Urinary bladder (tissue), 4 donors: ENCODE measurements at places on chromosomes 11 and 22. TPM values are rescaled to one million over a fixed set of nuclear protein-coding genes. Genes with fewer than 3 reads are reported as not detected.

GRCh38 chr22:44752285-44753188 is at the start of gene ARHGAP8:
Gene ARHGAP8 (plus strand): TSS chr22:44752575. CDS start chr22:44786528, 33,953 bp downstream.
- no peak for DNase-seq

ALG8 gene
- 22.7 TPM for polyA plus RNA-seq

DNA sequence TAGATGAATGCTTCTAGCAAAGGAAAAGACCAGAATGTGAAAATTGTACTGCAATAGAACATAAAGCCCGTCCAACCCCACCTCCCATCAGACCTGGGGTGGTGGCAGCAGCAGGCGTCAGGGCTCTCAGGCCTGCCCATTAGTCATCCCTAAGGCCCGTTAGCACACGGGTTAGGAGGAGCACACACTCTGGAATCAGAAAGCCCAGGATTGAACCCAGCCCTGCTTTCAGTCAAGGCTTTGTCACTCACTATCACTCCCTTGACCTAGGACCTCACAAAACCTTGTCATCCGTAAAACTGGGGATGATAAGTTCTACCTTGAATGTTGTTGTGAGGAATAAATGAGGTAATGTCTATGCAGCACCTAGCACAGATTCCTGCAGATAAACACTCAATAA is 26.9 kb downstream of the MICAL3 start:
- DNase-seq: no peak

MYRF gene
- 0.79 TPM for polyA plus RNA-seq

DNA sequence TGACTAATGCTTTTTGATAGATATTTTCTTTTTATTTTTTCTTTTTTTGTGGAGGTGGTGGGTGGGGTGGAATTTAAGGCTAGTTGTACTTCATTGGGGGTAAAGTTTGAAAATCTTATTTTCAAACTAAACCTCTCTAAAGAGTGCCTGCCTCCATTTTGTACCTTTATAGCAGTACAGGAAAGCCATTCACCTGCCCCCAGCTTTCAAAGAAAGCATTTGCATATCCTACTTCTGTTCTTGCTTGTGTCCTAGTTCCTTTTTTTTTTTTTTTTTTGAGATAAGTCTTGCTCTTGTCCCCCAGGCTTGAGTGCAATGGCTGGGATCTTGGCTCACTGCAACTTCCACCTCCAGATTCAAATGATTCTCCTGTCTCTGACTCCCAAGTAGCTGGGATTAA is 766.2 kb upstream of the LRRC4C start:
- DNase-seq: no peak

GRCh38 chr11:73290536-73290935 is 17.5 kb upstream of the ARHGEF17 start:
- no peak for DNase-seq

DNA sequence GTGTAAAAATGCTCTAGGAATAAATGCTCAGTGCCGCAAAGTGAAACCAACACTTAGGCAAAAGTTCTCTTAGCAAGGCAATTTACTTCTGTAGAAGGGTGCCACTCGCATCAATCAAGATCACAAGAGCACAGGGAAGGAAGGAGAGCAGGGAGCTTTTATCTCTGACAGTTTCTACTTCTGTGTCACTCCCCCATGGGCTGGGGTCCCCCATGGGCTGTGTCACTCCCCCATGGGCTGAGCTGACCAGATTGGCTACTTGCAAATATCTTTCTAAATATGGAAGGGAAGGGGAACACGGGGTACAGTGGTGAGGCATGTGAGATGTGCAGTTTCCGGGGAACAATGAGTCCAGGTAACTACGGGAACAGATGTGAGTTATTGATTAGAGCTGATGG is 397 bp downstream of the OR52N2 start:
- DNase-seq: no peak

DNA sequence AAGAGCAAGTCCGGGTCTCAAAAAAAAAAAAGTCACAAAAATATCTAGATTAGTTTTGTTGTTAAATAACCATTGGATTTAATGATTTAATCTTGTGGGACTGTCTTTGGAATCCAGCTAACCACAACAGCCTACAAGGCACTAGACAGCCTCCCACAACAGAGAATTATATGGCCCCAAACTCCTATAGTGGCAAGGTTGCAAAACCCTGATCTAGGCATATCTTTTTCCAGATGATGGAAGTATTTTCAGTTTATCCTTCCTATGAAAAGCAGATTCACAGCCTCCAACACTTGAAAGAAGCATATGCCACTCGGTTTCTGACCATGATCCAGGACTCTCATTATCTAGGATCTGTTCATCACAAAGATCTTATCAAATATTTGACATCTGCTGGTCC is 5.4 kb upstream of the C11orf87 start:
- DNase-seq: no peak

- no peak for DNase-seq
Measured at GRCh38 chr11:89458716-89459115, 32.5 kb downstream of the NOX4 start.

DNA sequence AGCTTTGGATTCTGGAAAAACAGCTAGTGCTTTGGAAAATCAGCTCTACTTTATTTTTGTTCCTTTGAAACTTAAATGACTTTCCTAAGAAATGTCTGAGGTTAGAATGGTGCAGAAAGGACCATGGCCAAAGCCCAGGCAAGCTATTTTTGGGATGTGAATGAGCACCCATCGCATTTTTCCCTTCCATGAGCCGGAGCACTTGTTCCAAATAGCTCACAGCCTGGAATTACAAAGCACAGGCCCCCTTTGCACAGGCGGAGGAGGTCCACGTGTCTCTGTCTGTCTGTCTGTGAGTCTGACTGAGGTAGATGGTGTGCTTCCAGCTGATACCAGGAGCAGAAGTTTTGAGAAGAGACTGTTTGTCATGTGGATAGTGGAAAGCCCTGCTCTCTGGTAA is 50.7 kb downstream of the MICAL2 start:
- no peak for DNase-seq

GRCh38 chr11:95915051-95915450 is 8.9 kb downstream of the MTMR2 start:
- no peak for DNase-seq

GRCh38 chr22:46381142-46381541 is 45.6 kb downstream of the TRMU start:
- DNase-seq: no peak

PKNOX2 gene
- 4.7 TPM for polyA plus RNA-seq

DNA sequence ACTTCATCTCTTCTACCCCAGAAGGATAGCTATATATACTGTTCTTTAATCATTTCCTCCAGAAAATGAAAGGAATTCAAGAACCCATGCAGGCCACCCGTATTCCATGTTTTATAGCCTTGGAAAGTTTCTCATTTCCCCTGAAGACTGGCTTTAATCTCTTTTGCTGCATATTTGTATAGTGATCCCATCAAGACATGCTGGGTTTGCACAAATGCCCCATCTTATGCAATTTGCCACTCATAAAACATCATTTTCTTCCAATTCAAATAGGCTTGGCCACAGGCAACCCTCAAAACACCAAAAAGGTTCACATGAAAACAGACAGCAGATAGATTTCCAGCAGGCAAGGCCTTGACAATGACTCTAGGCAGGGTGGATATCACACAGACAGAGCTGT is 28.3 kb upstream of the APOA1 start:
- no peak for DNase-seq

DNA sequence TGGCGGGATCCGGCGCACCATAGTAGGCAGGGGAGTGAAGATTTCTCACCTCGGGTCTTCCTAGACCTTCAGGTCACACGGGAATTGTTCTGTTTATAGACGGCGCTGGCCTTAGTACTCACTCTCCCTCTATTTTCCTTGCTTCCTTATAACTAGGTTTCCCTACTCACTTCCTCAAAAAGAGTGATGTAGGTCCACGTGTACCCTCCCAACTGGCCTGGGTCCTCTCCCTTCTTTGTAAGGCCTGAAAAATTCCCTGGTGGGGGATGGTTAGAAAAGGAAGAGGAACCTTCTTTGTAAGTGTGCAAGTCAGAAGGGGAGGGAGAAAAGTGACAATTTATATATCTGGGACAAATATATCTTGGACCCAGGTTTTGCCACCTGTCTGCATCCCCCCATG is 2.9 kb upstream of the TMEM9B start:
- no peak for DNase-seq

DNA sequence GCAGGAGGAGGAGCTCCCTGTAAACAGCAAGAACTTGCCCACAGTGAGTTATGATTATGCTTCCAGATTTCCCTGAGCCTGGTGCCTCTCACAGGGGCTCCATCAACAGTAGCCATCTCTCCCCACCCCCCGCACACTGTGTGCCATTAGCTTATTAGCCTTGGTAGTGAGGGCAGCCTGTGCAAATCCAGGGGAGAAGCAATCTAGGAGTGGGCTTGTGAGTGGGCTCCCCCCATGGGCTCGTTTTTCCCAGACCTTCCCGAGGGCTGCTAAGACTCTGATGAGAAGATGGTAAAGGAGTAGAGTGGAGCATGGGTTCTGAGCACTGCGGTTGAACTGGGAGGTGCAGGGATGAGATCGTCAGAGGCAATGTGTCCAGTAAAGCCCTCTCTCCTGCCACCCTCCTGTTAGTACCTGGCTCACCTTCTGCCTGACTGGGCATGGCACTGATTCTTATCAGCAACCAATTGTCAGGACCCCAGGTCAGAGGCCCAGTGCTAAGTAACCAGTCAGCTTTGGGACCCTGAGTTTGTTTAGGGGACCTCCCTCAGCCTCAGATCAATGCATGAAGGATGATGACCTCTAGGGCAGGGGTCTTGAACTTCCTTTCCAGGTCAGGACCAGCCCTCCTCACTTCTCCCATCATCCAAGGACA is 38.4 kb upstream of the TP53I11 start:
- DNase-seq: no peak

DNA sequence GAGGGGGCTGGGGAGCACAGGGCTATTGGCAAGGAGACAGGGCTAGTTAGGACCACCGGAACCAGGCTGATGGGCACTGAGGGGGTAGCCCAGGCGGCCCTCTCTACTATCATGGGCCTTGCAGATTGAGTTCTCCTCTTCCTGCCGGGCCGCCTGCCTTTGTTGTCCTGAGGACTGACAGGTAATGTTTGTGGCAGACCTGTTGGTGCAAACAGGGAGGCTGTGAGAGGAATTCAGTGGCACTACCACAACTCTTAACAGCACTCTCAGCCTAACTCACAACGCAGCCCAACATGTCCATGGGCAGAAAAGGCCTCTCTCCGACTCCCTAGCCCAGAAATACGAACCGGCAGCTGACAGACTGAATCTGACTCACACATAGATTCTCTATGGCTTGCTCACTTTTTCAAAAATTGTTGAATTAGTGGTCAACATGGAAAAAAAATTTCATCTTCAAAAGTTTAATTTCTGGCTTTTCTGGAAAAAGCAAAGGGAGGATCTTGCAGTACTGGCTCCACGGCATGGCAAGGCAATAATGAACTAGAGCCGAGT is 11.4 kb downstream of the KCNJ5 start:
- no peak for DNase-seq

SCGB1D2 gene
- polyA plus RNA-seq: not detected

GRCh38 chr11:11029027-11029426 is 171.2 kb upstream of the ZBED5 start:
- DNase-seq: no peak
